Foreskin keratinocyte (primary cell): ENCODE measurements at places on chromosomes 1 and 21.

DNA sequence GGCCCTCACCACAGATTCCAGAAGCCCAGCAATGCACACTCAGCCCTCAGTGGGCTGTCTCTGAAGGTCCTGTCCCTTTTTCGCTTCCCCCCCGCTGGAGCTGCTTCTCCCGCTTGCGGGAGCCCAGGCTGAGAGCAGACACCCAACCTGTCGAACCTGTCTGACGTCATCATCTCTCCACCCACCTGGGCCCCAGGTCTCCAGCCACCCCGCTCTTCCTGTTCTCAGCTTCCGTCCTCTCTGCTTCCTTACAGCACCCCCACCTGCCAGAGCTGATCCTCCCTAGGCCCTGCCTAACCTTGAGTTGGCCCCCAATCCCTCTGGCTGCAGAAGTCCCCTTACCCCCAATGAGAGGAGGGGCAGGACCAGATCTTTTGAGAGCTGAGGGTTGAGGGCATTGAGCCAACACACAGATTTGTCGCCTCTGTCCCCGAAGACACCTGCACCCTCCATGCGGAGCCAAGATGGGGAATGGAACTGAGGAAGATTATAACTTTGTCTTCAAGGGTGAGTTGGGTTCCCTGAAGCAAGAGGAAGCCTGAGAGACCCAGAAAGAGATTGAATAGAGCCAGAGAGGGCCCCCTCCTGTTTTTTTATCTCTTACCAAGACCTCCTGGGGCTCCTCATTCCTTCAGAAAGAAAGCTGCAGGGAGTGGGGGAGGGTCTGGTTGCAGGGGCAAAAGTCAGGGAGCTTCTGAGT lies at the start of gene RAB25:
RAB25 (plus strand) TSS at position 224 of the 700 bp plus-strand sequence; CDS start at position 465, 241 bp downstream.
- DNase-seq, result peak; percentile 74

DNA sequence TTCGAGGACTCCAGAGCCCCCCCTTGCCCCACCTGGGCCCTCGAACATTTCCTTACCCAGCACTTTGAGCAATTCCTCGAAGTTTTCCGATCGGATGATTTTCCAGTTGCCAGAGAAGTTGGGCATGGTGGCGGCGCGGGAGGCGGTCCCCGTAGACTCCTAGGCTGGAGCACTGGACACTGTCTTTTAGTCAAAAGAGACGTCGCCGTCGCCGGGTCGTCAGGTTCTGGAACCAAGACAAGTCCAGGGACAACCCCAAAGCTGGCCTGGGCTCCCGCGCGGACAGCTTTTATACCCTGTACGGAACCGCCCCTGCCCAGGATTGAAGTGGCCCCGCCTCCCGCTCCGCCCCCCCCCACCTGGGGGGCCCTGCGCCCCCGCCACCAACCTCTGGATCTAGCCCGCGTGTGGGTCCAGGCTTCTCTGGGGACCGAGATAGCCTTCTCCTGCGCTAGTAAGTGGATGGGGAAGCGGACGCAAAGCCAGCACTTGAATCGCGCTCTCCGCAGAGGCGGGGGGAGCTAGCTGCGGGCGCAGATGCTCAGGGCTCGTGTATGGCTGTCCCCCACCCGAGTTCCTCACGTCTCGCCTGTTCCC lies at the start of gene CRABP2:
CRABP2 (minus strand) TSS at position 263 of the 597 bp plus-strand sequence; CDS start at position 126, 137 bp downstream.
- DNase-seq, result no peak

DNA sequence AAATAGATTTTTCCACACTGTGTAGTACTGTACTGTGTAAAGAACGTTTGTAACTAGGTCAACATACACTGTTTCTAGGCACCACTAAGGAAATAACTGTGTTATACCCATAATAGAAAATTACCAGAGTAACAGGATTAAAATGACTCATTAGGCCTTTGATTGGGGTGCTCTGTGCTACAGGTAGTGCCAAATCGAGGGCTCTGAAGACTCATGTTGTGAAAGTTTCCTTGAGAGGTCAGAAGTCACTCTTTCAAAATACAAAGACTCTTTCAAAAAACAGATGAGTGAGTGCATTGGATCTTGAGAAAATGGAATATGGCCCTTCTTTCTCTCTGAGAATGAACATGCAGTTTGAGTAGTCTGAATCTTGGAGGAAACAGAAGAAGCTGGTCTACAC lies 143.0 kb downstream of the MRPL39 start:
- peak; percentile 24 for DNase-seq

- DNase-seq, result no peak
Measured at GRCh38 chr1:56199956-56200355, 379.4 kb downstream of the PLPP3 start.

DNA sequence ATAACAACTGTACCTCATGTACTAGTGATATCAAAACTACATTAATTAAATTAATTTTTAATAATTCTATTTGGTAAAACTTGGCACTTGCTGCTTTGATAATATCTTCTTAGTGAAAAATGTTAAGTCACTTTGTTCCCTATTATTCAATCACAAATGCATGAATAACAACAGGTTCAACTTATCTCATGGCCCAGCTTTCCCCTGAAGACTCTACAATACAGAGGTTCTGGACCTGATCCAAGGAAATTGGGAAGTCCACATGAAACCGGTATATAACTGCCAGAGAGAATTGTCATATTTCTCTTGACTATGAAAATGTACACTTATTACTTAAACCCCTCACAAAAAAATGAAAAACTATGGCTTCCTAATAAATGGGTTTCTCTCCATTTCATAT lies 33.9 kb upstream of the PTPRC start:
- DNase-seq, result no peak

DNA sequence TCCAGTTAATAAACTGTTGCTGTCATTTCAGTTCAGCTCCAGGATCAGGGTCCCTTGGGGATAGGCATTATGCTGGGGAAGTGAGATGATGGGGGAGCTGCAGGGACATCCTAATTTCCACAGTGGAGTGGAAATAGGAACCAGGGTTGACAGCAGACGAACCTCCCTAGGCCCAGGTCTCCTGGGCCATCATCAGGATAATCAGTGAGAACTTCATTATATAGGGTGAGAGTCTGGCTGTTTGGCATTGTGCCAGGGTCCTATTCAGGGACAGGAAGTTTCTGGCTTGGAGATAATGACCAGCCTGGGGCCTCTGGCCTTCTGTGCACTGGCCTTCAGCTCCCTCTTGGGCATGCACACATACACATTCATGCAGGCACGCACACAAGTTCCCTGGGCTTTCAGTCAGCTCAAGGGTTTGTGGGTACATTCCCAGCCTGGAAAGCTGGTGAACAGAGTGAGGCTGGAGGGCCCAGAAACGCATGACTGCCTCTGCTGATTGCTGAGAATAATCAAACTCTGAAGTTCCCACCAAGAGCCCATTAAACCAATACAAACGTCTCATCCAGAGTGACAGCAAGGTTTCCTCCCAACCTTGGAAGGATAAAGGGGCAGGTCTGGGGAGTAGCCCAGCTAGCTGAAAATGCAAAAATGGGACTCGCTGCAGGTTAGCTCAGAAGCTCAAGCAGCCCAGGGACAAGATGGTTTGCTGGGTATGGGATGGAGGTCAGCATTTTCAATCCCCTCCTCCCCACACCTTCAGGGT lies 13.9 kb upstream of the LRIG2 start:
- no peak for DNase-seq

- no peak for DNase-seq
Measured at GRCh38 chr1:80918380-80918779, 882.4 kb upstream of the ADGRL2 start.

DNA sequence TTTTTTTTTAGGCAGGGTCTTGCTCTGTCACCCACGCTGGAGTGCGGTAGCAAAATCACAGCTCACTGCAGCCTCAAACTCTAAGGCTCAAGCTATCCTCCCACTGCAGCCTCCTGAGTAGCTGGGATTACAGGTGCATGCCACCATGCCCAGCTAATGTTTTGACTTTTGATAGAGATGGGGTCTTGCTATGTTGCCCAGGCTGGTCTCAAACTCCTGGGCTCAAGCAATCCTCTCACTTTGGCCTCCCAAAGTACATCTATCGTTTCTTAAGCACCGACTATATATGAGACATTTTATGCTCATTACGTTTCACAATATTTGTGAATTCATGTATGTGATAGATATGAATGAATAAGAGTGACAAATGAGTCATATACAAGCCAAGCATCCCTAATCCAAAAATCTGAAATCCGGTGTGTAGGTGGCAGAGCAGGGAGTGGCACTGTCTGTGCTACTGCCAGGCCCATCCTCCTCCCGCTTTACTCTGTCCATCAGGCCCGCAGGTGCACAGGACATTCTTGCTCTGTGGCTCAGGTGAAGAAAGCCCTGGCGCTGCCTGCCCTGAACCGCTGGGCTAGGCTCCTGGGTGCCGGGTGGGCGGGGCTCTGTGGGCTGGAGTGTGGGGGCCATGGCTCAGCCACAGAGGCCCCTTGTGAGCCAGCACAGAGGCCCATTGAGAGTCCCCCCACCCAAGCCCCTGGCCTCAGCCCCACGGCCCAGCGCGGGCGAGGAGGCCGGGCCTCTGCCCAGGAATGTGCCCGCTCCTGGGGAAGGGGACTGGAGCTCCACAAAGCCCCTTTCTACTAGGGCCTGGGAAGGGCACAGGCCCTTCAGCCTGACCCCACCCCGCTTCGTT lies 45.3 kb downstream of the HSPG2 start:
- no peak for DNase-seq

GRCh38 chr1:226279498-226279897 lies 29.5 kb downstream of the LIN9 start:
- DNase-seq, result no peak

- DNase-seq, result no peak
Measured at GRCh38 chr1:178931858-178932551, 61.1 kb upstream of the ANGPTL1 start.

DNA sequence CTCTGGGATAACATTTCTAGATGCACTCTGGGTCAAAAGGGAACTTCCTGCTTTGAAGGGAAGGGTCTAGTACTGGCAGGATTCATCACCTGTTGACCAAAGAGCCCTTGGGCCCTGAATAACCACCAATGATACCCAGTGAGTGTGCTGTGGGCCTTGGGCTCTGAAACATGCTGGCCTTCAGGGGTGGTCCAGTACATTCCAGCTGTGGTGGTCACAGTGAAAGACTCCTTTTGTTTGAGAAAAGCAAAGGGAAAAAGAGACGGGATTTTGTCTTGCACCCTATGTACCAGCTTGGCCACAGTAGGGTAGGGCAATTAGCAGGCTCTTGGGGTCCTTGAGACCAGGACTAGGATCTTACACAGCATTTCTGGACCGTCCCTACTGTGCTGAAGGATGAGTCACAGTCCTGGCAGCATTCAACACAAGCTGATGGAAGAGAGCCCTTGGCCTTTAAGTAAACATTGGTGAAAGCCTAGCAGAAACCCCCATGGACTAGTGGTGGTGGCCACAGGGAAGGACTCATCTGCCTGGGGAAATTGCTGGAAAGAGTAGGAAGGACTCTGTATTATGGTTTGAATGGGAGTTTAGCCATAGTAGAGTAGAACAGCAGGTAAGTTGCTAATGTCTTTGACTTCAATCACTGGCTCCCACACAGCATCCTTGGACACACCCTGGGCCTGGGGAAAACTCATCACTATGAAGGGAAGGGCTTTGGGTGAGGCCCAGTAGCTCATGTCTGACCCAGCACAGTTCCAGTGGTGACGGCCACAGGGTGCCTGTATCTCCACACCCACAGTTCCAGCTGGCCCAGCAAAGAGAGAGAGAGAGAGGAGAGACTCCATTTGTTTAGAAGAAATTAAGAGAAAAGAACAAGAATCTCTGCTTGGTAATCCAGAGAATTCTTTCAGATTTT lies 87.5 kb downstream of the COL24A1 start:
- no peak for DNase-seq

GRCh38 chr1:67110352-67110751 lies 24.4 kb downstream of the C1orf141 start:
- DNase-seq, result no peak

DNA sequence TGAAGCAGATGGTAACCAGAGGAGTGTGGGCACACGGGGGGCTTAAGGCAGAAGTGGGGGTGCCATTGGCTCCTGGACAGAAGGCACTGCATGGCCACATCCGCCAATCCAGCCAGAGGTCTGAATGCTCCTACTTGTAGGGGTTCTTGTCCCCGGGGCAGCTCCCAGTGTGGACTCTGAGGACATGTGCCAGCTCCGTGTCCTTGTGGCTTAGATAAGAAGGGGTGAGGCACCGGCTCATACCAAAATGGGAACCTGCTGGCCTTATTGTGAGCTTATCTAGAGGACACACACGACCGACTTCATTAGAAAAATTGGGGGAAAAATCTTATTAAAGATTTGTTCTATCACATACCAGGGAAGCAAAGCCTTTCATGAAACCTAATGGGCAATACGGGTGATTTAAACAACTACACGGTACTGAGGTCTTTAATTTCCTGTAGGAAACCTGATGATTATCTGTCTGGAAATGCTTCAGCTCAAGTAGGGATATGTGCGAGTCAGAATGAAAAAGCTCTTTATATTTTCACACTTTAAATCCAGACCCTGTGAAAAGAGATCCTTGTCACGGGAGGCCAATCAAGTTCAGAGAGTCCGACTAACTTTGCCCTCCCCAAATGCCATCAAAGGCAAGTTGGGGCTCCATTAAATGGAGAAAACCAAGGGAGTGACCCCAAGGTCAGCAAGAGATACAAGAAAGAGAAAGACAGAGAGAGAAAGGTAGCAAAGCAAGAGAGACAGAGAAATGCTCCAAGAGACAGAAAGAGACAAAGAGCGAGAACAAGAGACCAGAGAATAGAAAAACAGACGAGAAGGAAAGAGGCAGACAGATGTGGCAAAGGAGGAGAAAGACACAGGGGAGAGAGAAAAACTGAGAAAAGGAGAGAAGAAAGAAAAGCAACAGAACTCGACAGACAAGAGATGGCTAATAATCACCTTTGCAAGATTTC lies 14.1 kb upstream of the KCNN3 start:
- no peak for DNase-seq

GRCh38 chr1:79663916-79664315 lies 657.4 kb upstream of the ADGRL4 start:
- no peak for DNase-seq

DNA sequence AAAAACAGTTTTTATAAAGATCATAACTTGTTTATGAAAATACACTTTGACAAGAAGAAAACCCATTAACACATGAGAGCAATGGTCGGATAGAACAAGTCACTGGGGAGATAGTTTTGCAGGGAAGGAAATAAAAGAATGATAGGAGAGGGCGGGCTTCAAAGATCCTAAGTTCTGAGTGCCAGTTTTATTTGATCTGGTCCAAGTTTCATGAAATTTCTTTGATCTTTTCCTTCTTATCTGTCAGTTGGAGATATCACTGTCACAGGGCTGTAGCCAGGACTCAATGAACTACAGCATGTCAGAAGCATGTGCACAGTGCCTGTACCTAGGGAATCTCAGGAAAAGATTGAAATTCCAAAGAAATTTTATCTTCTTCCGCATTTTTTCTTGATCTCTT lies 36.5 kb downstream of the CHRM3 start:
- no peak for DNase-seq

GRCh38 chr21:15211491-15212133 lies 146.8 kb upstream of the NRIP1 start:
- DNase-seq, result no peak

GRCh38 chr1:244727871-244728474 lies 75.0 kb downstream of the DESI2 start:
- no peak for DNase-seq
